ENCODE measurements at places on chromosomes 16 and 17. TPM values are rescaled to one million over a fixed set of nuclear protein-coding genes. Genes with fewer than 3 reads are reported as not detected.

Gene SLC39A11
- total RNA-seq: 5.2 TPM

Gene CDK12
- total RNA-seq: 19.9 TPM

Gene OR1E2
- not detected for total RNA-seq

Gene ITGB4
- 4.1 TPM for total RNA-seq

Gene CHST5
- not detected for total RNA-seq

Gene KIF18B
- total RNA-seq: 35.8 TPM

Gene TNFRSF13B
- total RNA-seq: not detected

Gene SEPTIN12
- total RNA-seq: not detected

Gene CCL8
- total RNA-seq: not detected

Gene PERCC1
- total RNA-seq: not detected

Gene MYH1
- not detected for total RNA-seq

Gene ARHGDIG
- total RNA-seq: 0.33 TPM

Gene NPIPA8
- not detected for total RNA-seq

Gene LYRM1
- 24.3 TPM for total RNA-seq

Gene C17orf100
- total RNA-seq: 1.3 TPM

Gene SPSB3
- 37.5 TPM for total RNA-seq

Gene RCVRN
- total RNA-seq: not detected

Gene CA7
- not detected for total RNA-seq

Gene ABCC11
- total RNA-seq: 0.13 TPM

Gene NACA2
- total RNA-seq: not detected

Gene ABCC6
- 0.65 TPM for total RNA-seq

Gene ALOXE3
- under 0.01 TPM for total RNA-seq

Gene PMFBP1
- 0.98 TPM for total RNA-seq

Gene SKAP1
- total RNA-seq: 0.33 TPM

Gene GPR179
- not detected for total RNA-seq

Gene DECR2
- 55.1 TPM for total RNA-seq

Gene COX11
- 91.4 TPM for total RNA-seq

Gene TOX3
- 1.0 TPM for total RNA-seq

Gene ERN2
- total RNA-seq: 0.38 TPM

Gene SOST
- not detected for total RNA-seq

Gene RNF227
- total RNA-seq: 0.33 TPM

Gene ABCC12
- not detected for total RNA-seq

Gene ITGAD
- total RNA-seq: not detected

Gene GINS2
- 1.8 TPM for total RNA-seq

Gene RDM1
- 0.25 TPM for total RNA-seq

Gene C16orf54
- not detected for total RNA-seq

Gene TPSG1
- not detected for total RNA-seq

Gene SPN
- total RNA-seq: 0.25 TPM

Gene CD300H
- not detected for total RNA-seq

Gene ACSM5
- 1.3 TPM for total RNA-seq

Gene YPEL3
- total RNA-seq: 17.4 TPM

Gene MAF
- total RNA-seq: 6.8 TPM

Gene CCL7
- total RNA-seq: not detected
